ENCODE measurements at places on chromosomes 6 and 20.

DNA sequence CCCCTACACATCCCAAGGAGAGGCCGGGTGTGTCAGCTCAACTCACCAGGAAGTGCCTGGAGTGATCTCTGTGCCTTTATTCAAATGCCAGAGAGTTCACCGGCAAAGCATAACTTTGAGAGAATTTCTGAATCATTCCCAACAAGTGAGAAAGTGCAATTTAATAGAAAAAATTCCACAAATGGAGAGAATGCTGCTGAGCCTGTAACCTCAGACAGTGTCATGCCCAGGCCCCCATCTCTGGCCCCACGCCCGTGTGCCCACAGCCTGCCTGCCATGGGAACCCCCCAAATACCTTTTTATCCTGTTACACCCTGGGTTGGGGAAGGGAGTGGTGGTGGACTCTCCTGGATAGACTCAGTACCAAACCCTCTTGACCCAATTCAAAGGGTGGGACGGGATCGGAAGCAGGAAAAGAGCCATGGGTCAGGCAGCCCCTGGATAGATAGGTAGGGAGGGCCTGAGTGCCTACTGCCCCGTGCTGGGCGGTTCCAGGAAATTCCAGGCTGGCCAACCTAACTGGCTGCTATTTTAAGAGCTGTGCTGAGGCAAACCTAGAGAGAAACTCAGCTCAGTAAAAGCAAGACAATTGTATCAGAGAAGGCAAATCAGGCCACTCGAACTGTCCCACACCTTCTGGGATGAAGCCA lies 179.0 kb upstream of the FOXA2 start:
- DNase-seq: no peak

DNA sequence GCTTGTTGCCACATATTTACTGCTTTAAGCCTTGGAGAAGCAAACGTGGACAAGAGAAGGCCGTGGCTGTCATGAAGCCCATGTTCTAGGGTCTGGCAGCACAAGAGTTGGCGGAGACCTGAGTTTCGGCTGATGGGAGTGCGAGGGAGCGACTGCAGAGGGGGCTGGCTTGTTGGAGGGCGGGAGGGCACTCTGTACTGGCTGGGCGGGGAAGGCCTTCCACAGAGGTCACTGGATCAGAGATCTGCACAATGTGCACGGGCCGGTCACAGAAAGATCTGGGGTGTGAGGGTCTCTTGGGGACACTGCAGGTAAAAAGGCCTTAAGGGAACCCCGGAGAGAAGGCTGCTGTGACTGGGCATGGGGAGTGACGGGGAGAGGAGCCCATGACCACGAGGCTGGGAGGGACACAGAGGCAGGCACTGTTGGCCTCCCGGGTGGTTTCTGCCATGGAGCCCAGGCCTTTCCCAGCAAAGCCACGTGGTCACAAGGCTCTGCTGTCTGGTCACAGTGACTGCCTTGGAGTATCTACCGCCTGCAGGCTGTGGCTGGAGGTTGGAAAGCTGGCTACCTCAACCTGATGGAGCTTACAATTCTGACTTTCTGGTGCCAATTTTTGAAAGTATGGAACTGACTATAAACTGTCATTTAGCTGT lies 23.8 kb downstream of the FOXC1 start:
- DNase-seq: no peak

DNA sequence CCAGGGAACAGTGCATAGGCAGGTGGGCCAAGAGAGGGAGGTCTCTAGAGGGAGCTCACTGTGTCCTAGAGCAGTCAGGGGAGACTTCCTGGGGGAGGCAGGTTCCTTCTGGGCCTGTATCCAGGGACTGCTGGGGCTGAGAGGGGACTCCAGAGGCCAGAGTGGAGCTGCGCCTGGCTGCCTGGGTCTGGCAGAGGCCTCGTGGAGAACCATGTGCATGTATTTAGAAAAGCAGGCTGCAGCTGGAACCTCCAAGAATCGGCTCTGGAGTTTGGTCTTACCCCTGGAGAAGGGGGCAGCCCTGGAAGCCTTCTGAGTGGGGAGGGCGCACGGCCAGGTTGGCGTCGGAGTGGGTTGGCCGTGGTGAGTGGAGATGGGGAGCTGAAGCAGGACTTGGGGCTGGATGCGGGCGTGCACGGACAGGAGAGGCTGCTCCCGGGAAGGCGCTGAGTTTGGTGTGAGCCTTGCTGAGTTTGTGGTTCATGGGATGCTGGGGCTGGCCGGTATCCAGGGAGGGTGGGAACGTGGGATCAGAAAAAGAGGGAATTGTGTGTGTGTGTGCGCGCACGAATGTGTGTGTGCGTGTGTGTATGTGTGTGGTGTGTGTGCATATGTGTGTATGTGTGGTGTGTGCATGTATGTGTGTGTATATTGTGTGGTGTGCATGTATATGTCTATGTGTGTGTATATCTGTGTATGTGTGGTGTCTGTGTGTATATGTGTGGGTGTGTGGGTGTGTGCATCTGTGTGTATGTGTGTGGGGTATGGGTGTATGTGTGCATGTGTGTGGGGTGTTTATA lies 10.8 kb downstream of the VSTM2L start:
- DNase-seq: no peak

- DNase-seq: no peak
Measured at GRCh38 chr20:8476021-8476420, 344.0 kb downstream of the PLCB1 start.

GRCh38 chr6:15881150-15881549 lies 218.3 kb upstream of the DTNBP1 start:
- no peak for DNase-seq

- peak; percentile 17 for DNase-seq
Measured at GRCh38 chr6:100152201-100152600, 158.2 kb upstream of the MCHR2 start.

GRCh38 chr20:11216451-11217314 lies 542.9 kb upstream of the JAG1 start:
- DNase-seq: no peak

GRCh38 chr6:29908341-29908662 lies 34.0 kb upstream of the HLA-A start:
- DNase-seq: no peak

DNA sequence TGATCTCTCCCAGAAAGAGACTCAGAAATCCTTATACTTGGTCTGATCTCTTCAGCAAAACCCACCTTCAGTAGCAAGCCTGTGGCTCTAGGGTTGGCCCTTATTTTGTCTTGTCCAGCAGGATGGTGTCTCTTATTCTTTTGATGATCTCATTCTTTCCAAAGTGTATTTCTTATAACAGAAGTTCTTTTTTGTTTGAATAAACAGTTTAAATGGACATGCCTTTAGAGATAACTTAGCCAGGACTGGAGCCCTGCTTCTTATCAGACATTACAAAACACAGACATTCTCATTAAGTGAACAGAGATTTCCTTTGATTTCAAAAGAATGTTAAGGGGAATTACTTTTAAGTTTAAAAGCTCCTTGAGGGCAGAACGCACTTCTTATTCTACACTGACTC lies 31.7 kb downstream of the KCNS1 start:
- DNase-seq: no peak

- no peak for DNase-seq
Measured at GRCh38 chr20:49318430-49319207, 40.8 kb upstream of the ZNFX1 start.

- no peak for DNase-seq
Measured at GRCh38 chr6:137332637-137333280, 113.6 kb upstream of the IFNGR1 start.

- no peak for DNase-seq
Measured at GRCh38 chr6:33863084-33863483, 59.3 kb upstream of the MLN start.

DNA sequence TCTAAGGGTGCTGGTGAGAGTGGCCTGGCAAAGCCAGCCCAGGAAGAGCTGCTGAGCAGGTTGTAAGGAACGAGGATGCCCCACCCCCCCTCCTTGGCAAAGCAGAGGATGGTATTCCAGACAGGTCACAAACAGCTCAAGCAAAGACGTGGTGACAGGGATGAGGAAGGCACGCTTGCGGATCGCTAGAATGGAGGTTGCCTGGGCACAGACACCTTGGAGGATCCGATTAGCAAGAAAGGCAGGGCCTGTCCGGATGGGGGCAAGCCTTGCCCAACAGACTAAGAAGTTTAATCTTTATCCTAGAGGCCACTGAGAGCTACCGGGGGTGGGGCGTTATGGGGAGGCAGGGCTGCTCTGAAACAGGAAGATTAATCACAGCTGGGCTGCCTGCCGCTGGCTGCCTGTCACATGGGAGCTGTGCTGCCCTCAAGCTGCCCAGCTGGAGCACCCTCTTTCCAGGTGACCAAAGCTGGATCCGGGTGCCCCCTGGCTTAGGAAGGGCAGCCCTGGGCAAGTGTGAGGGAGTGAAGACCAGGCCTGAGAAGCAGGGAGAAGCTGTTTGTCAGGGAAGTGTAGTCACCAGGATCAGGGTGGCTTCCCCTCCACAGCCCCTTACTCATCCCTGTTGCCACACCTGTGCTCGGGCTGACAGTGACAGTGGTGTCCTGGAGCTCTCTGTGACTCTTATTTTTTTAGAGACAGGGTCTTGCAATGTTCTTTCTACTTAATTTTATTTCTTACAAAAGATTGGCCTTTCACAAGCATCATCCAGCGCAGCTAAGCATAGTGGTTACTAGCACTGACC lies 9.1 kb upstream of the MAPK13 start:
- DNase-seq: no peak

DNA sequence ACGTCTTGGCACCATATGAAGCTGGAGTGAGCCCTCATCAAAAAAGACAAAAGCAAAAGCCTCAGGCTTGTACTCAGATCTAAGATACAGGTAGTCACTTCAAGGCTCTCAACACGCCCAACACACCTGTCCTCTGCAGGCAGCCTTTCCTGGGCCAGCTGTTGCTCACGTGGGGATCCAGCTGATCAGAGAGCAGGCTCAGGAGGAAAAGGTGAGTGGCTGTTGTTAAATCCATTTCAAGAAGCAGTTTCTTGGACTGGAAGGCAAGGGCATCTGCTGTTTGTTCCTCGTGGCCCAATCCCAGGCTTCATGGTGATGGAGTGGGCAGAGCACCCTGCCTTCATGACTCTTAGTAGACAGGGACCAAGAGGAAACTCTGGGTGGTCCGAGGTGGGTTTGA lies 39.6 kb downstream of the ELMO2 start:
- no peak for DNase-seq

GRCh38 chr6:124947971-124948451 lies 14.2 kb upstream of the RNF217 start:
- no peak for DNase-seq

- no peak for DNase-seq
Measured at GRCh38 chr20:37228082-37228481, 33.5 kb downstream of the GHRH start.

DNA sequence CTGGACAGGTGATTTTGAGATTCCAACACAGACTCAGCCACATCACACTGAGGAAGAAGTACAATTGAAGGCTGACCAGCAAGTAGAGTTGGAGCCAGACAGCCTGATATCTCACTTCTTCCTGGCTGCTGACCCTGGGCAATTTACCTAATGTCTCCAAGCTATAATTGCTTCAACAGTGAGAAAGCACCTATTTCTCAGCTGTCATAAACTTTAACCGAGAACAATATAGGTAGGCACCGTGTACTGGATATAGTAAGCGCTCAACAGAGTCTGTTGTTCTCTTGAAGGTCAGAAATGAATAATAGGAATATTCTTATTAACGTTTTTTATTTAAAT lies 28.3 kb downstream of the STX7 start:
- no peak for DNase-seq

- DNase-seq: no peak
Measured at GRCh38 chr20:44597930-44598329, 15.6 kb downstream of the PKIG start.

DNA sequence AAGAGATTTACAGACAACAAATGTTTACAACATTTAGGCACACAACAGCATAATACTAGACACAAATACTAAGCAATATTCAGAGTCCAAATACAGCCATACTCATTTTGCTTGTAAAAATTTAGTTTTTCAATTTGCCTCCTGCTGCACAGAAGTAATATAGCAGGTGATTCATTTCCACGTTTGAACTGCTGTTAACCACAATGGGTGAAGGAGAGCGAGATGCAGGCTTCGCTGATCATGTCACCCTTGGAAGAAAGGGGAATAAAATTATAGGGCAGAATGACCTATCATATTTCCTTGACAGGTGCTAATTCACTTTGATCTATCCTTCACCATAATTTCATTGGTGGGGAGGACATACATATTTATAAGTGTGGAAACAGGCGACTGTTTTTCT lies 643.8 kb upstream of the AGPAT4 start:
- peak; percentile 97 for DNase-seq

- no peak for DNase-seq
Measured at GRCh38 chr6:143698329-143698728, 20.6 kb downstream of the PHACTR2 start.

DNA sequence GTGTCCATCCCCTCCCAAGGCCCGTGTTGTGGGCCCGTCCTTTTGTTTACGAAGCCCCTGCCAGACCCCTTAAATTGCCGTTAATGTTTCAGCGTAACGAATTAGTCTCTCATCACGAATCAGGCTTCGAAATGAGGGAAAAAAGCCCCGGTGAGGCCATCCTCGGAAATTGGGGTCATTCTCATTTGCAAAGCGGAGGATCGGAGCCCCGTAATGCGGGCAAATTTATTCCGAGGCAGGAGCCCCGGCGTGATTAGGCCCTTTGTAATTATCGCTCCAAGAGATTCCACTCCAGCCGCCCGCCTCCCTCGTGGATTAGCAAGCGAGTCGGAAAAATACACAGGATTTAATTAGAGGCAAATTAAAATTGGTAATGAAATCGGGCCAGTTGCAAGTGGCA lies 44.9 kb upstream of the MDFI start:
- DNase-seq: no peak

DNA sequence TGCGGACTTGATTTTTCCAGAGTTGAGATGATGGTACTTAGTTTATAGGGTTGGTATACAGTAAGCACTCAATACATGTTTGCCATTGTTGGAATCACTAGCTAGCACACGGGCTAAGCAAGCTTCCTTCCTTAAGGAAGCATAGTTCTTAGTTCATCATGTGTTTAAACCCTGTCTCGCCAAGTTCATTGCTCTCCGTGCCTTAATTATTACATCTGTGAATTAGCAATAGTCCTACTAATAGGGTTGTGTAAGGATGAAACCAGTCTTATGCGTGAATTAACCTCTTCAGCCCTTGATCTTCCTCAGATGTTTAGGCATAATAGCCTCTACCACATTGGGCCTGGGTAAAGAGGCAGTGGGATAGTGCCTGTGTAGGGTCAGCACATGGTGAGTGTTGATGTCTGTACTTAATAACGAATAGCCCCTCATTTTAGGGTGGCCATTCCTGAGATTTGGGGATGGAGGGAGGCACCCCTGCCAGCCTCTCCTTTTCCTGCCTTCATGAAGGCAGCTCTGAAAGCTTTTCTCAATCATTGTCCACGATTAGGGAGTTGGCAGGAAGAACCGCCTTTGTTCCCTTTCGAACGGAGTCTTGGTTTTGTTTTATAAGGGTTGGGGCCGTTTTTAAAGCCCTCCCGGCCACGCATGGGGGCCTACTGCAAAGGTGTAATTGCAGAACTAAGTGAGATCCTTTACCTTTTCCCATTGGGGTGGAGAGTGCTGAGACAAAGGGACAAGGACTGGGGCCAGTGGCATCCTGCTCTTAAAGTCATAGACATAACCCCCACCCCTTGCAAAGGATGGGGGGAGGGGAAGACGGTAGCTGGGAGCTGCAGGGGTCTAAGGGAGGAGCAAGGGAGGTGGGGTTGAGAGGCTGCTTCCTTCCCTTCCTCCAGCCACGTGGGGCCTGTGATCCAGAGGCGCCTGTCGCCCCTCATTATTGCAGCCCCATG lies 2.1 kb downstream of the DNMT3B start:
- no peak for DNase-seq

GRCh38 chr6:101445527-101445926 lies 52.0 kb downstream of the GRIK2 start:
- DNase-seq: no peak
